ENCODE measurements at places on chromosomes 5 and 9.
A peak's percentile ranks its signal among the peaks of the same experiment; 100 is the strongest.

- no peak for DNase-seq
Measured at GRCh38 chr5:140312791-140313189, 9.9 kb upstream of the PFDN1 start.

DNA sequence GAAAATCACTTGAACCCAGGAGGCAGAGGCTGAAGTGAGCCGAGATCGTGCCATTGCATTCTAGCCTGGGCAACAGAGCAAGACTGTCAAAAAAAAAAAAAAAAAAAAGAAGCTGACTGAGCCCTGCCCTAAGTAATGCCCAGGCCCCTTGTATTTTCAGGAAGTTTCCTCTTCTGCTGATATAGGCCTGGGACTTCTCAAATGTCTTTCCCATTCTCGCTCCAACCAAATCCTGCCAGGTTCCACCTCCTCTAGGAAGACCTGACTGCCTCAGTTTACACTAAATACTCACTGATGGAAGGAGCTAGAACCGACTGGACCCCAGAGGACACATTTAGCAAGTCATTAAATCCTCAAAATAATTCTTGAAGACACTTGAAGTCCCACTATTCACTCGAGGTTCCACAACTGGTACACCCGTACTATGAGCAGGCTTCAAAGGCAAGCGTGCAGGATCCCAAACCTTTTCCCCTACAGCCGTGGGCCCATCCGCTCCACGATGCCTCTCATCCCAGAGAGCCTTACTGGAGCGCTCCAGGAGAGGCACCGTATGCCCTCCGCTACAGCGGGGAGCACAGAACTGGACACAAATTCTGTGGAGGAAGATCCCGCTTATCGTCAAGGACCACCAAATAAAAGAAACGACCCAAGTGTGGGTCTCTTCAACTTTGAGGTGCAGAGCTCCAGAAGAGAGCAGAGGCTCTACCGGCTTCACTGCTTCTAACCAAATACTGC lies 676 bp downstream of the NOL6 start:
- no peak for DNase-seq

GRCh38 chr5:16271851-16272250 lies 92.3 kb upstream of the MARCHF11 start:
- DNase-seq: no peak

- DNase-seq: peak; percentile 21
Measured at GRCh38 chr9:78967596-78968217, 604.1 kb upstream of the TLE4 start.

DNA sequence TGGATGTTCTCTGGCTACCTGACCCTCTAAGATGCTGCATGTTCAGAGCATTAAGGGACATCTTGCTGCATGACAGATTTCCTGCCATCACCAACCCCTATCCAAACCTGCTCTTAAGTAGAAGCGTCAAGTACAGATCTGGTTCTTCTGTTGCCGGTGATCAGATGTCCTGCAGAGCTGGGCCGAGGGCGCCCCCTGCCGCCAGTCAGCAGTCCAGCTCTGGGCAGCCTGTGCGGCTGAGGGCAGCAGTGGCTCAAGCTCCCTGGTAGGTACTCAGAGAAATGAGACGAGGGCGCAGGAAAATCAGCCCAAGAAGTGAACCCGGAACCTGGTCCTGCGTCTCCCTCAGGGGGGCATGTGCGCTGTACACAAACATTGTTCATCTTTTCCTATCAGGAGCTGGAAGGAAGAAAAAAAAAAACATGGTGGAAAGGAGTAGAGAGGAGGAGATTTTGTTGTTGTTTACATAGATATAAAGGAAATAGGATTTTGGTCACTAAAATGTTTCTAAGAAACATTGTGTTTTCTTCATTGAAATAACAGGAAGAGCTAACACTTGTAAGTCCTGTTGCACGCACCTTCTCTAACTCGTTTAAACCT lies 95.8 kb downstream of the CFAP90 start:
- peak; percentile 17 for DNase-seq

- DNase-seq: peak; percentile 3
Measured at GRCh38 chr9:5263351-5264218, 32.4 kb downstream of the INSL4 start.

GRCh38 chr9:109387206-109387605 lies 66.3 kb upstream of the EPB41L4B start:
- no peak for DNase-seq

- DNase-seq: peak; percentile 38
Measured at GRCh38 chr5:173618927-173619519, 2.6 kb upstream of the BOD1 start.

- DNase-seq: no peak
Measured at GRCh38 chr9:2693056-2693455, 24.3 kb upstream of the KCNV2 start.

DNA sequence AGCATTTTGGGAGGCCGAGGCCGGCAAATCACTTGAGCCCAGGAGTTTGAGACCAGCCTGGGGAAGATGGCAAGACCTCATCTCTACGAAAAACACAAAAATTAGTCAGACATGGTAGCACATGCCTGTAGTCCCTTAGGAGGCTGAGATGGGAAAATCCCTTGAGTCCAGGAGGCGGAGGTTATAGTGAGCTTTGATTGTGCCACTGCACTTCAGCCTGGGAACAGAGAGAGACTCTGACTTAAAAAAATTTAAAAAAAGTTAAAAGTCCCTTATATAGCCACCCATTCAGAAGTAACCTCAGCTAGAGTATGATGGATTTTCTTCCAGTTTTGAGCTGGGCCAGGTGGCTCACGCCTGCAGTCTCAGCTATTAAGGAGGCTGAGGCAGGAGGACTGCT lies 72.4 kb downstream of the UGCG start:
- DNase-seq: peak; percentile 28

GRCh38 chr9:121156263-121156731 lies 45.4 kb downstream of the RAB14 start:
- peak; percentile 95 for DNase-seq

DNA sequence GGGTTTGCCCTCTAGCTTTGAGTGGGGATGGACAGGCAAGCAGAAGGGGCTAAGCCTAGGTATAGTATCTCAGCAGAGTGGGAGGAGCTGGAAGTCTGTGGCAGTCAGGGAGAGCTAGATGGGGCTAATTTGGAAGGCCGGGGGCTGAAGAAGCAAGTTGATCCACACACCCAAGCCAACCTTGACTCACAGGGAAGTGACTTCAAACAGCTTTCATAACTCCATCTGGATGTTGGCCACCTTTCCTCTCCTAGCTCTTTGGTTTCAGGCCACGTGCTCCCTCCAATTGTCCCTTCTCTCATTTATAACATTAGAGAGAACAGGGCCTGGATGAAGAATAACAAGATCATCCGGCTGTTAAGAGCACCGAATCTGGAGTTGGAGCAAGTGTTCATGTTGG lies 36.8 kb downstream of the EGR1 start:
- DNase-seq: no peak

DNA sequence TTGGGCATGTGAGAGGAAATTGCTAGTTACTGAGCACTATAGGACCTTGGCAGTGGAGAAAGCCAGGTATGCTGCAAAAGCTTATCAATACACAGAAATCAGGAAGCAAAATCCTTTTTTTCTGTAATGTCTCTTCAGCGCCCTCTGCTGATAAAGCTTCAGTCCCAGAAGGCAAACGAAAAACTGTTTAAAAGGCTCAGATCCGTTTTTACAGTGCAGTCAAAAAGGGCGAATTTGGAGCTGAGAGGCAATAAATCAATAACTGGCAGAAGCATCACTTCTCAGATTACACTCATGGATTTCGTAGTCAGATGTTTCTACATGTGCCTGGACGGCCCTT lies 1.1 kb upstream of the MAN2A1 start:
- no peak for DNase-seq

- no peak for DNase-seq
Measured at GRCh38 chr9:124757616-124758015, 13.5 kb downstream of the NR6A1 start.

DNA sequence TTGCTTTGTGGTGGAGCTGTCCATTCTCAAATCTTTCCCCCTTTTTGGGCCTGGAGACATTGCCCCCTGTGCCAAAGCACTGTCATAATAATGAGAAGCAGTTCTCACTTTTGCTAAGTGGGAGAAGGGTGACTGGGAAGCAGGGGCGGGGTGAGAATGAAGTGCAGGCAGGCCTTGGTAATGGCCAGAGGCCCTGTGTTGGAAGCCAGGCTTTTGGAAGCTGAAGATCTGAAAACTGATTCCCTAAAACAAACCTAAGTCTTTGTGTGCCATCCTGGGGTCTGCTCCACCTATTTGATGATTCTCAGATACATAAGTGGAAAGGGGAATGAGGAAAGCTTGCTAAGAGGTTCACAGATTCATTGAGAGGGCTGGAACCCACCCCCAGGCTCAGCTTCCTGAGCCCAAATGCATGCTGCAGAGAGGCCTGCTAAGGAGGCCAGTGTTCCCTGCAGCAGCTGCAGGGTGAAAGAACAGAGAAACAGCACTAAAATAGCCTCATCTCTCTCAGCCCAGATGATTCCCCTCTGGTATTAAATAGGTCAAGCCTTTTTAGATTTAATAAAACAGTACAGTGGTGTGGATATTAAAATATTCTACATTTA lies 75.0 kb downstream of the NSG2 start:
- no peak for DNase-seq

DNA sequence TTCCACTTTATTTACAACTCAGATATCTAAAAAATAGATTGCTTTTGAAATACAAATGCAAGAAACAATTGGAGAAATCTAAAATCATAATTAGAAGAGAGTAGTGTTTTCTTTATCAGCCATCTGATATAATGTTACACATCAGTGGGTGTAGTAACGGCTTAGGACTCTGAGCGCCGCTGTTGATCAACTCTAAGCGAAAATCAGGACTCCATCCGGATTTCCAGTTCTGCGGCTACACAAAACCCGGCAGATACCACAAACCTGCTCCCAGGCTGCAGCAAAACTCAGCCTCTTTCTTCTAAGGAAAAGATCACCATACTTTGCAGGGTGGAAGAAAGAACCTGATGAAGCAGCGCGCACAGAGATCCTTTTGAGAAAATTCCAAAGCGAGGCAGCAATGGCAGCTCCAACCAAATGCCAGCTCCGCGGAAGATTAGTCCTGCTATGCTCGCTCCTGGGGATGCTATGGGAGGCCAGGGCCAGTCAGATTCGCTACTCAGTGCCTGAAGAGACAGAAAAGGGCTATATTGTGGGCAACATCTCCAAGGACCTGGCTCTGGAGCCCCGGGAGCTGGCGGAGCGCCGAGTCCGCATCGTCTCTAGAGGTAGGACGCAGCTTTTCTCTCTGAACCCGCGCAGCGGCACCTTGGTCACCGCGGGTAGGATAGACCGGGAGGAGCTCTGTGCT lies at the start of gene PCDHGA9:
Gene PCDHGA9, plus strand, starts transcription at position 226 of the 691 bp plus-strand sequence. Its CDS starts 175 bp downstream, at position 401.
- DNase-seq: peak; percentile 26

- DNase-seq: no peak
Measured at GRCh38 chr9:33453999-33454660, 6.7 kb upstream of the AQP3 start.

DNA sequence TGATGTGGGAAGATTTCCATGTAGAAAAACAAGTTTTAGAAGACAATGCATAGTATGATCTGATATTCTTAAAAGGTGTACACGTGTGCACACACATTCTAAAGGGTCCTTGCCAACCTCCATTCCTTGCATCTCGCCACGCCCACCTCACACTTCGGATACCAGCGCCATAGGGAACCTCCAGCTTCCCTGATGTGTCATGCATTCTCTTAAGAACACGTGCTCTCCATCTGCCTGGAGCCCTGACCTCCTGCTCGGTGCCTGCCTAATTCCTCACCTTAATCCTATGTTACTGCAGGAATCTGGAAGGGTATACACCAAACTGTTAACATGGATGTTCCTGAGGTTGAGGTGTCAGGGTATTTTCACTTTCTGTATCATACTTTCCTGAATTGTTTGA lies 63.1 kb downstream of the PTCD2 start:
- peak; percentile 72 for DNase-seq

DNA sequence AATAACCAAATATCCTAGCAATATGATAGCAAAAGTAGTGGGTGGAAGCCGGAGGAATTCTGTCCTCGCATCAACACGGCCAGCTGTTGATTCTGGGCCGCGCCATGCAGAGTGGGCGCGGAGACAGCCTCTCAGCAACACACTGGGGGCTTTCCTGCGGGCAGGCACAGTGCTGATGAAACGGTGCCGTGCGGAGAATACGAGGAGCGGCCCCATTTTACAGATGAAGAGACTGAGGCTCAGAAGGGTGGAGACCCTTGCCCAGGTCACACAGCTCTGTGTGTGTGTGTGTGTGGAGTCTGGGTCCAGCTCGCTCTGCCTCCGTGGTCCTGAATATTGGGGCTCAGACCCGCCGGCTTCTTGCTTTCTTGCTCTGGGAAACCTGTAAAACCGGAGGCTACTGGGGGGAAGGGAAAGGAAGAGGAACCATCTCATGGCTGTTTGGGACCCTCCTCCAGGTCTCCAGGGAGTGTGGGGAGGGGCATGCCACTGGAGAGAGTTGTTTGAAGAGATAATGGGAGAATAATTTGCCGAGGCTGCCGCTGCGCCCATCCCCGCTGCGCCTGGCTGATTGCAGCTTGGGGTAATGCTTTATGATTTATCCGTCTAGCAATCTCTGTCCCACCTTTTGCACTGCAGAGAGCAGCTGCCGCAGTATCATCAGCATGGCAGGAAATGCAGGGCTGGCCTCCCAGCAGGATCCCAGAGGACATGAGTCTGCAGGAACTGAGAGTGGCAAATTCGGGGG lies 36.6 kb downstream of the NCS1 start:
- no peak for DNase-seq

Data from fibroblast of skin of abdomen (primary cell).